MCF 10A (cell line): ENCODE measurements at places on chromosomes 2 and 18.

DNA sequence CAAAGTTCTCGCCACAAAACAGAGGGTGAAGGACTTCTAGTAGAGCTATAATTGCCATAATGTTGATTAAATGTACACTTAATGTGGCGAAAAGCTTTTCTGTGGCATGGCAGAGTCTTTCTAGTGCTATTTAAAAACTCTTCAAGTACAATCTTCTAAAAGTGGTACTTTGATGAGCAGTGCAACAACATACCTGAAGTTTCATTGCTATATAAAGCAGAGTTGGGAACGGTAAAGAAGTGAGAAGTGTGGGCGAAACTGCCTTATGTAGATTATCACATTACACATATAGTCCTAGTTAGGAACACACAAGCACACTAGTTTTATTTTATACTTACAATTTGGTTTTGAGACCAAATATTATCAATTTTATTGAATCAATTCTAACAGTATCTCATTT is 49.5 kb downstream of the FIGN start:
- no peaks in the 10 kb centered on the region for H3K27me3 ChIP-seq
- H3K36me3 ChIP-seq = no peaks in the 10 kb centered on the region
- no peak overlapping the region for H3K4me3 ChIP-seq
- H3K4me1 ChIP-seq = peaks cover 20% of the 10 kb centered on the region
- no peak overlapping the region for H3K27ac ChIP-seq
- DNase-seq = no peak

GRCh38 chr2:105866216-105867185 is 121.8 kb downstream of the NCK2 start:
- peaks cover 11% of the 10 kb centered on the region for H3K36me3 ChIP-seq
- no peak overlapping the region for H3K4me3 ChIP-seq
- no peak overlapping the region for H3K27ac ChIP-seq
- no peak for DNase-seq
- no peaks in the 10 kb centered on the region for H3K27me3 ChIP-seq

DNA sequence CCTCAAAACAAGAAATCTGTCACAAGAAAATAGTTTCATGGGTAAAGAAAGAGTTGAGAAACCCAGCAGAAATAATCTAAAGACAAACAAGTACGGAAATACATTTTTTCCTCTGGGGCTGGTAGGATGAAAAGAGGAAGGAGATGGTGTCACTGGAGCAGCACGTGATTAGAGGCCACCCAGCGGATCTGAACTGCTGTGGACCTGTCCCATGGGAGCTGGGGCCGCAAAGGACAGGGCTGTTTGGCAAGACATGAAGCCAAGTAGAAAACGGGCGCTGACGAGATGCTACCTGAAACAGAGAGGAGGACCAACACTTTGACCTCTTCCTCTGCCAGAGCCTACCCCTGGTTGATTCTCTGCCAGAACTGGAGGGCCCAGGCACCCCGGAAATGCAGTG is 295.4 kb upstream of the ATP5MC3 start:
- H3K4me3 ChIP-seq = no peak overlapping the region
- no peaks in the 10 kb centered on the region for H3K27me3 ChIP-seq
- H3K36me3 ChIP-seq = no peaks in the 10 kb centered on the region
- no peak for DNase-seq
- no peaks in the 10 kb centered on the region for H3K4me1 ChIP-seq
- H3K27ac ChIP-seq = no peak overlapping the region

DNA sequence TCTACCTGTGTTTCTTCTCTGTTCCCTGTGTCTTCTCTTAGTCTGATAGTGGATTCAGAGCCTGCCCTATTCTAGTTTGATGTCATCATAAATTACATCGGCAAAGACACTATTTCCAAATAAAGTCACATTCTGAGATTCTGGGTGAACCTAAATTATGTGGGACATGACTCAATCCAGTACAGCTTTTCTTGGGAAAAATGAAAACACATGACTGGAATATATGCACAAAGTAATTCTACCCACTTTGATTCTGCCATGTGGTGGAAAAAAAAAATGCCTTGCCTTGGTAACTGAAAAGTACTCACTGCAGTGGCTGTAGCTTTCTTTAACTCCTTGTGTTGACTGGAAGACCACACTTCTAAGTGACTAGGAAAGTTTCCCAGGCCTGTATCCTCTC is 73.7 kb downstream of the LRATD1 start:
- H3K36me3 ChIP-seq = no peaks in the 10 kb centered on the region
- no peak for DNase-seq
- no peak overlapping the region for H3K4me3 ChIP-seq
- no peaks in the 10 kb centered on the region for H3K27me3 ChIP-seq
